ENCODE measurements at places on chromosomes 5 and 9.
A peak's percentile ranks its signal among the peaks of the same experiment; 100 is the strongest.

DNA sequence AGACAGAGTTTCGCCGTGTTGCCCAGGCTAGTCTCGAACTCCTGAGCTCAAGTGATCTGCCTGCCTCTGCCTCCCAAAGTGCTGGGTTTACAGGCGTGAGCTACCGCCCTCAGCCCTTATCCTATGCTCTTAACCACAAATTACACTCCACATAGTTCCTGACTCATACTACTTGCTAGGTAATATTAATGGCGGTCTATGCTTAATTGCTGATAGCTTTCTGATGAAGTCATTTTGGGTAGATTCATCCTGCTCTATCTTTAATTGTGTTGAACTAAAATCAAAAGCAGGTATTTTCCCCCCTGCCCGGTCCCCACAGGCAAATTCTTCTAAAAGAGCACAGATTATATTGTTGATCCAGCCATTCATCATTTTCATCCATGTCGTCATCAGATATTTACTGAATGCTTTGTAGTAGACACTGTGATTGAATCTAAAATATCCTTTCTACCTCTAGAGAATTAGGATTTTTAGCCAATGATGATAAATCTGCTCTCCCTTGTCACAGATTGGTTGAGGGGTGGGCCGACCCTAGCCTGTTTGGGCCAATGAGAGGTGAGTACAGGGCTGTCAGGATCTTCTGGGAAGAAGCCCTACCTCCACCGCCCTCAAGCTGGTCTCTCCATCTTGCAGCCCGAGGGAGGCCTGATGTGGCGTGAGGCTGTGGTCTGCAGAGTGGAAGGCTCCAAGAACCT is 144.8 kb downstream of the NR3C1 start:
- DNase-seq: no peak

DNA sequence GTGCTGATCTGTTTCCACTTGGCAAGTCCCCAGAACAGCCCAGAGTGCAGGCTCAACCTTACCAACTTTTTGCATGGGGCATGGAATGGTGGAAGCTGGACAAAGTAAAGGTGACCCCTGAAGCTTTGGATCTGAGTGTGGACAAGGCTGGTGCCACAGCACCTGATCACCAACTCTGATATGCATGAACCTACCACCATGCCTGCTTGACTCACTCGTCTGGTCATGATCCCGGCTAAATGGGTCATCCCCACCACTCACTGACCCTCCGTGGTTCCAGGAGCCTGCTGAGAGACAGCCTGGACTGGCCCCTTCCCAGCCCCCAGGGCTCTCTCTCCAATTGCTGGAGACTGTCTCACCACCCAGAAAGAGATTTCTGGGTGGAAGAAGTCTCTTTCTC is 14.4 kb upstream of the SLC22A4 start:
- DNase-seq: no peak

DNA sequence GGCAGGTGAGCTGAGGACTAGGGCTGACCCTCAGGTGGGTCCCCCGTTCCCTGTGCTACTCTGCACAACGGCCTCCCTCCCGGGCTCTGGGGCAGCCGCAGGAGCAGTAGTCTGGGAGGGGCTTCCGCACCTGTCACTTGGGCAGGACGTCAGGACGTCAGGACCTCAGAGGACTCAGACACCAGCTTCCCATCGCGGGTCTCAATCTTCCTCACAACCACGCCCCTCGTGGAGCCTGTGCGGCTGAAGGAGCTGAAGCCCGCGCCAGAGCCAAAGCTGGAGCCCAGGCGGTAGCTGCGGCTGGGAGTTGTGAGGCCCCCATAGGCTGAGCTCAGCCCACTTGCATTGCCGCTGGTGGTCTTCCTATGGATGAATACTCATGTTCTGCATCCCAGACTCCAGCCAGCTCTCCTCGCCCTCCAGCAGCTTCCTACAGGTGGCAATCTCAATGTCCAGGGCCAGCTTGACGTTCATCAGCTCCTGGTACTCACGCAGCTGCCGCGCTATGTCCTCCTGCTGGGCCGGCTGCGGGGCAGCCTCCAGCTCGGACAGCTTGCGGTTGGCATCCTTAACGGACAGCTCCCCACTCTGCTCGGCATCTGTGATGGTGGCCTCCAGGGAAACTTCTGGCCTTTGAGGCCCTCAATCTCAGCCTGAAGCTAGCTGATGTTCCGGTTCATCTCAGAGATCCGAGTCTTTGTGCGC is 381.4 kb upstream of the RGMB start:
- no peak for DNase-seq

DNA sequence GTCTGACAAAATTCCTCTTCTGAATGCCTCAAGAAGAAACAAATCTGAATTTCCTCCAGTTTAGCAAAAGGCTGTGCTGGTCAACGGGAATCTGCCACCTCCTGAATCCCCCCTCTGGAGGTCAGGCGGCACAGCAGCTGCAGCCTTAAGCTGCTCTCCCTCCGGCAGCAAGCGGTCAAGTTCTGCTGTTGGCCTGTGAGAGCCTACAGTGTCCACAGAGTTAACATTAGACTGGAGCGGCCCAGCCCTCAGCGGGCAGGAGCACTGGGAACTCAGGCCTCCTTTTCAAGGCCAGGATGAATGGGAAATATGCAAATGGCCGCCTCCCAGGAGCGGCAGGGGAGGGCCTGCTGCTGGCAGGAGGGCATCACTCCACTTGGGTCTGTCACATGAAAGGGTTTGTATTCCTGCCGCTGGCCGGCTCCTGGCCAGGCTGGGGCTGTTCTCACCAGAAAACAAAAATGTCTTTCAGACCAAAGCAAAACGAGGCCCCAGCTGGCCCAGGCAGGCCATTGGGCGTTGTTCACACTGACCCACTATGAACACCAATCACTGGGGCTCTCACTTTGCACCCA is 8.2 kb downstream of the ACSL6 start:
- no peak for DNase-seq

GRCh38 chr5:101675510-101676219 is 620.4 kb downstream of the SLCO4C1 start:
- no peak for DNase-seq

DNA sequence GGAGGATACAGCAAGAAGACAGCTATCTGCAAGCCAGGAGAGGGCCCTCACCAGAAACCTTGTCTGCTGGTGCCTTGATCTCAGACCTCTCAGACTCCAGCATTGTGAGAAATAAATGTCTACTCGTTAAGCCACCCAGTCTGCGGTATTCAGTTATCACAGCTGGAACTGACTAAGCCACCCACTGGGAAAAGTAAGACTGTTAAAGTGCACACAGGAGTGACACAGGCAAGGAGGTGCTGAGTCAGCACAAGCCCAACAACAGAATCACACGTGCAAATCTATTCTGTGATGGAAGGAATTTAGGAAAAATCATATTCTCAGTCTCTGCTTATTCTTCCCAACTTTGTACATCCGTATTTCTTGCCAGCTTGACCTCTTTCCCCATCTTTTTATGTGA is 200.0 kb downstream of the NR2F1-AS1 start:
- DNase-seq: no peak

- no peak for DNase-seq
These were observed 332.3 kb upstream of the KLF9 start for GRCh38 chr9:70746760-70747159.

DNA sequence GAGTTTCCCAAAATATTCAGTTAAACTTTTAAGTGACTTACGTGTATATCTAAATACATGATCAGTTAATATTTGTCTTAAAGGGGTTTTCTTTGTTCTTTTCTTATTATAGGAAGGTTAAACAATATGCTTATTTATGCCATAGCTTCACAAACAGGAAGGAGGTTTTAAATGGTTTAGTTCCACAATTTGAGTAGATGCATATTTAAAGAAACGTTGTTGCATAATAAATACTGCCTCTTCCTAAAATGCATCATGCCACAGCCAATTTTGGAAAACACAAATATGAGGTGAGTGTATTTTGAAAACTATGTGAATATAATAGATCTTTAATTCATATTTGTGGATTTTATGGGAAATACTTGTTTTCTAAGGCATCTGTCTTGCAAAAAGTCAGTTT is 2.5 kb upstream of the ADRB2 start:
- DNase-seq: no peak

DNA sequence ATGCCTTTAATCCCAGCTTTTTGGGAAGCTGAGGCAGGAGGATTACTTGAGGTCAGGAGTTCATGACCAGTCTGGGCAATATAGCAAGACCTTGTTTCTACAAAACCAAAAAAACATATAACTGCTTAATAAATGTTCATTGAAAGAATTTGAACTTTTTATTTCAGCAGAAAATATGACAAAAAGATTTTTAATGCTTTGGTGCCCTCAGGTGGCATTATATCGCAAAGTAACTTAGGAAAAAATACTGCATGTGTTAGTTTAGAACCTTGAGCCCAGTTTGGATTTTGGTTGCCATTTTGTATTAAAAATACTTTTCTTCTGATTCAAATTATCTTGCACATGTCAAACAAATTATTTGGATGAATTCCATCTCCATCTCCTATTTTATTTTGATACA is 103.2 kb downstream of the GPBP1 start:
- peak; percentile 24 for DNase-seq

DNA sequence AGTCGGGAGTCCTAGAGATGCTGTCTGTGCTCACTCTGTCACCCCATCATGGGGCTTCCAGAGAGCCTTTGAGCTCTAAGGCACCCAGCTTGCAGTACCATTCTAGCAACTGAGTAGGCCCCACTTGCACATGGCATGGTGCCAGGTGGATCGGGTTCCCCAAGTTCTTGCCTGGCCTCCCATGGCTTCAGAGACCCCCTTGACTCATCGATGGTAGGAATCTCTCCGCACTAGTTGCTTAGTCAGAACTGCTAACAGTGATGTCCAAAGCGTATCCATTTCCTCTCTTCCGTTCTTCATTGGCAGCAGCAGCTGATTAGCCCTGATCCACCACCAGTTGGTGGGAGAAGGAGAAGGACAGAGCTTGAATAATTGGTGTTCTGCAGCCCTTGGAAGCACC is 70.3 kb upstream of the RARS1 start:
- DNase-seq: no peak

- no peak for DNase-seq
These were observed 54.6 kb upstream of the ABCA1 start for GRCh38 chr9:104982543-104982942.

DNA sequence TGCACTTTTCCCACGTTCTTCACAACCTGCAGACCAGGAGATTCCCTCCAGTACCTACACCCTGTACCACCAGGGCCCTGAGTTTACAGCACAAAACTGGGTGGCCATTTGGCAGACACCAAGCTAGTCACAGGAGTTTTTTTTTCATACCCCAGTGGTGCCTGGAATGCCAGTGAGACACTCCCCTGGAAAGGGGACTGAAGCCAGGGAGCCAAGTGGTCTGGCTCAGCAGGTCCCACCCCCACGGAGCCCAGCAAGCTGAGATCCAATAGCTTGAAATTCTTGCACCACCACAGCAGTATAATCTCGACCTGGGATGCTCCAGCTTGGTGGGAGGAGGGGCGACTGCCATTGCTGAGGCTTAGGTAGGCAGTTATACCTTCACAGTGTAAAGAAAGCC is 26.3 kb upstream of the SMC5 start:
- no peak for DNase-seq

DNA sequence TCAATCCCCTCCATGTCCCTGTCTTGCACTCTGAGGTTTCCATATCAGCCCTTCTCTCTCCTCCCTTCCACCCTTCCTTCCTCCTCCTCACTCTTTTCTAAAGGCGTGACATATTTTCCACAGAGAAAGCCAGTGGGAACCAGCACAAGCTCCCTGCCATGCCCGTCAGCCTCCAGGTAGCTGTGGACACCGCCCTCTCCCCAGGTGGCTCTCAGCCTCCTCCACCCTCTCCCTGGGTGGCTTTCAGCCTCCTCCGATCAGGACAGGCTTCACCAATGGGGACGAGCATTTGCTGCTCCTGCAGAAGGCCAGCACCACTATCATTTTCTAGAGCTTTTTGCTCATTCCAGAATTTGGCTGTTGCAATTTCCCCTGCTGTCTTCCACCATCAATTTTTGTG is 236.6 kb downstream of the GADD45G start:
- no peak for DNase-seq

- DNase-seq: no peak
These were observed 207.4 kb downstream of the PAPPA start for GRCh38 chr9:116360989-116361388.

DNA sequence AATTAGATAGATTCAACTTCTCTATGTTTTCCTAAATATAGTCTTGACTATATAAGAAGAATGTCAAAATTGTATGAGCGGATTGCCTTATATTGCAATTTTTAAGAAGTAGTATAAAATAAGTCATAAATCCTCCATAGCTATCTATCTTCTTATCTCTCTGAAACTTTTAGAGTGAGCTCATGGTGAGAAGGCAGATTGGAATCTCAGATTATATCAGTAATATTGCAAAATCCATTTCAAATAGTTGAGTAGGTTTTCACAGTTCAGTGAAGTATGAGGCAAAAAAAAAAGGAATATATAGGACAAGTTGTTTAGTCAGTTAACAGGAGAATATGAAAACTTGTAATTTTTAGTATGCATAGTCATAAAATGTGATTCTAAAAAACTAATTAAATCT is 156.4 kb downstream of the FAM174A start:
- no peak for DNase-seq

- DNase-seq: peak; percentile 9
These were observed 9.6 kb downstream of the EFNA5 start for GRCh38 chr5:107661038-107661649.

GRCh38 chr9:81103597-81104471 is 585.5 kb downstream of the TLE1 start:
- DNase-seq: no peak

- DNase-seq: no peak
These were observed 14.6 kb upstream of the TCF7 start for GRCh38 chr5:134099939-134100282.

- no peak for DNase-seq
These were observed 23.1 kb upstream of the TDRD7 start for GRCh38 chr9:97388721-97389238.

GRCh38 chr5:72908664-72909063 is 47.2 kb upstream of the FCHO2 start:
- DNase-seq: no peak

All from dermis microvascular lymphatic vessel endothelial cell (primary cell).